Inflammatory macrophage treated with lipopolysaccharide for 1 hour (primary cell): ENCODE measurements at places on chromosomes 6 and 20.

- no peak for DNase-seq
These were observed 44.7 kb downstream of the TFEB start for GRCh38 chr6:41690541-41691330.

DNA sequence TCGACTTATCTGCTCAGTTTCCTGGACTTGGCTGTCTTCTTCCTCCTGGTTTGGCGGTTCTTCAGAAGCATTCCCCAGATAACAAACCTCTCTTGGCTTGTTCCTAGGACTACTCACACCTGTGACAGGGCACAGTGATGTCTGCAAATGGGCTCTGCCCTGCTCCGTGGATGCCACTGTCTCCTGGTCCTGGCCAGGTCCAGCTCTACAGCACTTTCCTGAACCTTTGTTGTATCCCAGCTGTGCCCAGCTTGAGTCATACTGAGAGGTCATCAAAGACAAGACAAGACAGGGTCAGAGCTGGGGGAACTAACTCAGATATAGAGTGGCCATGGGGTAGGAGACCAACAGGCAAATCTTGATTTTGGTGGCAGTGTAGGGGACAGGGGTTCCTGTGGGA is 102.7 kb upstream of the SLC22A23 start:
- no peak for DNase-seq

DNA sequence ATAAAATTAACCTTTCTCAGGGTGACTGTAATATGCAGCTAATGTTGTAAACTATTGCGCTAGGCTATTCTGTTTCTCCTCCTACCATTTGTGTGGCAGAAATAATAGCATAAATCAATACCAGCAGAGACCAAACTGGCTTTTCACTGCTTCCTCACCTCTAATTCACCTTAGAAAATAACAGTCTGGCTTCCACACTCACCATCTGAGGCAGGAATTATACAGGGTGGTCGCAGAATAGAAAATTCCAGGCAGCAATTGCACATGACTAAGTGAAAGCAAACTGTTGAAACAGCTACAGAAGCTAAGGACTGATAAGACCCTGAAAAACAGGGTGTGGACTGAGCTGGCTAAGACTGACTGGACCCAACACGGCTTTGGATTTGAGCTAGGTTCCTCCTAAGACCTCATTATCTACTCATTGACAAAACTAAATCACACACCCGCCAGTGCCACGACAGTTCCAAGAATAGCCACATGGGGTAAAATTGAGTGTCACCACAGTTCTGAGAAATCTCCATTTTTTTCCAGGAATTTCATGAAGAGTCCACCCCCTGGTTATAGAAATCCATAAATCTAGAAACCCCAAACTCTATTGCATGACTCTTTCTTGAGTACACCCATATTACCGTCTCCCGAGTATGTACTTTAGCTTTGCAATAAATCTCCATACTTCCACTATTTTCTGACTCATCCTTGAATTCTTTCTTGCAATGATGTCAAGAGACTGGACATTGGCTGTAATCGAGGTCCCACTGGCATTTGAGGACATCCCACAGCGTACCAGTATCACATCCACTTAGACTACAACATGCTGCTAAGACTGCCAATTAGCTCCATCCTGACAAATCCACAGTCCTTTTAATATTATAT is 60.9 kb upstream of the KCNQ5 start:
- no peak for DNase-seq

DNA sequence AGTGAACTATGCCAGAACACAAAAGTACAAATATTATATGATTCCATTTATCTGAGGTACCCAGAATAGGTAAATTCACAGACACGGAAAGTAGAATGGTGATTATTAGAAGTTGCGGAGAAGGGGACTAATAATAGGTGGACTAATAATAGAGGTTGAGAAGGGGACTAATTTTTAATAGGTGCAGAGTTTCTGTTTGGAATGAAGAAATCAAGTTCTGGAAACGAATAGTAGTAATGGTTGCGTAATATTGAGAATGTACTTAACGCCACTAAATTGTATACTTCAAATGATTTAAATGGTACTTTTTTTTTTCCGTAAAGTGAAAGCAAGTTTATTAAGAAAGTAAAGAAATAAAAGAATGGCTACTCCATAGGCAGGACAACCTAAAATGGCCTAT is 33.2 kb downstream of the B4GALT5 start:
- peak; percentile 52 for DNase-seq

GRCh38 chr6:139409026-139409425 is 34.6 kb upstream of the CITED2 start:
- DNase-seq = no peak

- DNase-seq = no peak
These were observed 18.4 kb upstream of the DOK5 start for GRCh38 chr20:54456961-54457360.

DNA sequence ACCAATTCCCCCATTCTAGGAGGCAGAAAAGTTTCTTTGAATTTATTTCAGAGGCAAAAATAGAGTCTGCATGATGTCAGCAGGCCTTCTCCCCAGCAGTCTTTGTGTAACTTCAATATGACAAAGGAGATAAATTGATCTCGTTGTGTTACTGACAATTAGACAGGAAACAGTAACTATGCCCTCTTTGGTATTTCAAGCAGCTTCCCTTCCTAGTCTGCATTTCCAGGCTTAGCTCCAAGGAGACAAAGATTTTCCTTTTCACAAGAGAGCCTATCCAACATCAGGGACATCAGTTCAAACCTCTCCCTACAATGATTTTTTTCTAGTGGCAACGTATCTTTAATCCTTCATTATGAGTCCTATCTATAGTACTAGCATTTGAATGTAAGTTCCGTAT is 245.9 kb upstream of the HSF2 start:
- DNase-seq = no peak

DNA sequence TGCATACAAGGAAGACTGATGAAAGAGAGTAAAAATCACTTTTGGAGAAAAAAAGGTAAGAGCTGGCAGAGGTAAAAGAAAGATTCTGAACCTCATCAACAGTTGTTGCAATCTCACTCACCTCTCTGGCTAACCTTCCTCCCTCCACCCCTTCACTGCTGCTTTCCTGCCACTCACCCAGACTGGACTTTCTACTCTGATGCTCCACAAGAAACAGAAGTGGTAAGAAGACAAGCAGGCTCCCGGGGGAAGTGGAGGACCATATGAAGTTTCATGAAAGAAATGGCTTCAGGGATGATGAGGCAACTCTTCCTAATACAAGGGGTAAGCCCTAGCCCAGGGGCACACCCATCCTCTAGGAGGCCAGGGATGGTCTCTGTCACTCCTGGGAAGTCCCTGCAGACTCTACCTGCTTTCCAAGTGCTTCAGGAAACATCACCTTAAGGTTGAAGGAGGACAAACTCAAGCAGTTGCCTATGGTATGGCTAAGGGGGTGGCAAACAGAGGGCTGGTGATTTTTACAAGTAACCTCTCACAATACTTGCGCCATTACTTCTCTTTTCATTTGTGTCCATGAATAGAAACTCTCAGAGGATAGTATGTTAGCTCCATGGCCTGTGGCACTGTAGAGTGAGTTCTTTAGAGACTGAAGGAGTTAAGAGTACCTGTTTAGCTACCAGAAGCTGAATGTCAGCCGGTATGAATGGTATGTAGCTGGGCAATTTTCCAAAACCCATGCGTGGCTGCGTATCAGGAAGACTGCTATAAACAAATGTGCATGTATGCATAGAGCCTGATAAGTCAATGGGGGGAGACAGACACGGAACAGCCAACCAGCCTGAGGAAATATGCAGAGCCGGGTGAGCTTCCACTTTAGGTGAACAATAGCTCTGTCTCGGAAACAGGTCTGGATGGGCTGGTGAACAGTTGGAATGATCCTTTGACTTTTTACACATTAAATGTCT is 112.0 kb downstream of the BACH2 start:
- no peak for DNase-seq

DNA sequence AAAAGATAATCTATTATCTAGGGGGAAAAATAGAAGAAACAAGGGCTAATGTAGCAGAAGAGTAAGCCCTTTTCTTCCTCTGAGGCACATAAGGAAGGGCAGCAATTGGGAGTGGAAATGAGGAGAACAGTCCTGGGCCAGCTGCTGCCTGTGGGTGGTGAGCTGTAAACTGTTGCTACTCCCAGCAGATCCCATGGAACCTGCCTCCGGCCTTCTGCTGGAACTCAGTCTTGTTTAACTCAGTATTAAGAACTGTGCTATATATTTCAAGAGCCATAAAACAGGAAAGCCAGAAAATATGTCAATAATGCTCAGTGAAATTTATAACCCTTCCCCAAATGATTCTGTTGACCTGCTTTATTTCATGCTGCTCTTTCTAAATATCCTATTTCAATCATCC is 464.2 kb downstream of the COL12A1 start:
- DNase-seq = no peak

- DNase-seq = no peak
These were observed 24.5 kb downstream of the ADAT2 start for GRCh38 chr6:143426026-143426425.

GRCh38 chr6:7424967-7425807 is 35.6 kb downstream of the RIOK1 start:
- DNase-seq = peak; percentile 63

- DNase-seq = no peak
These were observed 184.5 kb upstream of the AGPAT4 start for GRCh38 chr6:161458201-161458951.

DNA sequence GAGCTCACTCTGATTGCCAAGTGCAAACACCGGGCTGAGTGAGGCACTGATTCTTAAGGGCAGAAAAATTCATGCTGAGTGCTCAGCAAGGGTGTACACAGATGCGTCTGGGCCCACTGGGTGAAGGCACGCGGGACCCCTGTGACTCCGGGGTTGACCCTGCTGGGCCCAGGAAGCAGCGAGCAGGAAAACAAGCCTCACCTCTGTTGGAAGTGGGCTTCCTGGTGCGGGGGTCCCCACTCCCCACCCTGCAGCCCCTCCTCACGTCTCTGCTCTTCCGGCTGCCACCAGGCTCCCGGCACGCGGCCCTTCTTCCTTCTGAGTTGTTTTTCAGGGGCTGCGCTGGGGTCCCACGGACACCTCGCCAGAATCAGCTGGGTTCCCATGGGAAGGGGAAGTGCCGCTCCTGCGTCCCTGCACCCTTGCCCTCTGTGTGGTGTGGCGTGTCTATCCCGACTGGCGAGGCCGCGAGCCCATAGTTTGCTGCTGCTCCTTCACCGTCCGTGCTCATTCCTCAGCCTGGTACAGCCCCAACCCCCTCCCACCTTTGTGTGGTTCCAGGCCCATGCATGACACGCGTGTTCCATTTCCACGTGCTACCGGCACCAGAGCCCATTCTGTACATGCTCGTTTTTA is 80.6 kb upstream of the BHLHE23 start:
- DNase-seq = no peak

GRCh38 chr20:38673725-38674091 is 50.6 kb upstream of the SLC32A1 start:
- DNase-seq = no peak
